ENCODE measurements at places on chromosomes 11 and 22.
A peak's percentile ranks its signal among the peaks of the same experiment; 100 is the strongest.

GRCh38 chr11:111855506-111855905 is 15.9 kb downstream of the ALG9 start:
- no peak for DNase-seq

DNA sequence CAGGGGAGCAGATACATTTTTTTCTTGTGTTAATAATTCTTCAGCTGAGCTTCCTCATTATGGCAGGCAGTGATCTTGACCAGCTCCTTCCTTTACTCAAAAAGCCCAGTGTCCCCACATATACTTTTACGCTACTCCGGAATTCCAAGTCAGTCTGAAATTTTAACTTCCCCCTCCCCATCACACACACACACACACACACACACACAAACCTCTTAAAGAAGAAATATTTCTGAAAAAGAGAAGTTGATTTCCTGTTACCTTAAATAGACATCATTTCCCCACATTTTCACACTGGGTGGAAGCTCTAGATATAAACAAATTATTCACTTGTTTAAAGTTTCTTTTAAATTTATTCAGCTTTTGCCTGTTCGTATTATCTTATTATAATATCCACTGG is 113.9 kb downstream of the DBX1 start:
- peak; percentile 19 for DNase-seq

- no peak for DNase-seq
These were observed 271.9 kb downstream of the RAB38 start for GRCh38 chr11:87903345-87903744.

DNA sequence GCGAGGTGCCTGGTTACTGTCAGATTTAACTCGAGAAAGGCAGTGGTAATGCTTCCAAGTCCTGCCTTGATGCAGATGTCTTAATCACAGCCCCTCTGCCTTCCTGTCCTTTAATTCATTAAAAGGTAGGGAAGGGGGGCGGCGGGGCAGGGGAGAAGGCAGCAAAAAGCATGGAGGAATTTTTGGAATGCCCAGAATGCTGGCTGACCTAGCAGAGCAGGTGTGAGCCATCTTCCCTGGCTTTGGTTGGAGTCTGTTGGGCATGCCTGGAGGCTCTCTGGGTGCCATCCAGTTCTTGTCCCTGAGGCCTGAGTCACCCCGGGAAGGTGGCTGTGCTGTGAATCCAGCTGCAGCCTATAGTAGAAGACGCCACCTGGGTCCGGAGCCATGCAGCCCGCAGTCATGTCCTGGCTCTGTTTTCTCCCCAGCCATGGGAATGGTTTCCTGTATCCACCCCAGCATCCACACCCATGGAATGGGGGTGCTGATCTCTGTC is 15.6 kb downstream of the KIAA1671 start:
- no peak for DNase-seq

DNA sequence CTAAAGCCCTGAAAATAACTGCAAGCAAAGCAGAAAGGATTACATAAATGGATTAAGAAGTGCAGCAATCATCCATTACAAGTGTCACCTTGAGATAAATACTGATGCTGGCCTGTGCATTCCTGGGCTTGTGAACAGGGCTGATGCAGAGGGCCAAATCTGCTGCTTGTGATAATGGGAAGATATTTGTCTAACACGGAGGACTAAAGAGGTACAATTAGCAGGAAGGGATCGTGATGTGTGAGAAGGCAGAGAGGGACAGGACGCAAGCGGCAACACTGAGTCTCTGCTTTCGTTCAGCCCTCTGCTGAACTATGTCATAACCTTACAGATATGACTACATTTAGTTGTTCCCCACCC is 107.7 kb upstream of the DDI1 start:
- DNase-seq: no peak

GRCh38 chr11:45754261-45754709 is 50.7 kb upstream of the SLC35C1 start:
- DNase-seq: no peak

Measured in suppressor macrophage treated with lipopolysaccharide for 4 hours (primary cell).